ENCODE measurements at places on chromosomes 1 and 21.
A peak's percentile ranks its signal among the peaks of the same experiment; 100 is the strongest.

DNA sequence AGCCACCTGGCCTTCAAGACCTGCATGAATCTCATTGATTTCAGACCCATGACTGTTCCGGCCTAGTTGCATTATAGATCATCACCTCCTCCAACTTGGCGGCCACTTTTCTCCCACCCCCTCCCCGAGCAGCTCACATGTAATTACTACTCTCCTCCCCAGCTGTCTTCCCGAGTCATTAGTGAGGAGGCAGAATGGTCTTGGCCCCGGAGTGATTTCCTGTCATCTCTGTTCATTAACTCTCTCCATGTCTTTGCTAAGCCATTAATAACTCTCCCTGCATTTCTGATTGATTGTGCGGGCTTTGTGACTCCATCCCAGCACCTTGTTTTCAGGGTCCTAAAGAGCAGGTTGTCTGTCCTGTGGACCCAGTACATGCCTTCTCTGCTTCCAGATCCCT, 75.6 kb upstream of the CNTN2 start:
- H3K27ac ChIP-seq, result no peak overlapping the region
- no peaks in the 10 kb centered on the region for H3K4me1 ChIP-seq
- peaks cover 8% of the 10 kb centered on the region for H3K27me3 ChIP-seq
- DNase-seq, result no peak

- H3K4me3 ChIP-seq, result no peak overlapping the region
- H3K4me1 ChIP-seq, result peaks cover 6% of the 10 kb centered on the region
- no peaks in the 10 kb centered on the region for H3K27me3 ChIP-seq
- peak; percentile 66 for DNase-seq
Measured at GRCh38 chr1:9010781-9011323, 15.4 kb downstream of the SLC2A7 start.

- H3K27ac ChIP-seq, result no peak overlapping the region
- no peaks in the 10 kb centered on the region for H3K36me3 ChIP-seq
- no peak for DNase-seq
- no peak overlapping the region for H3K4me3 ChIP-seq
Measured at GRCh38 chr21:39489380-39489924, 37.7 kb downstream of the SH3BGR start.

DNA sequence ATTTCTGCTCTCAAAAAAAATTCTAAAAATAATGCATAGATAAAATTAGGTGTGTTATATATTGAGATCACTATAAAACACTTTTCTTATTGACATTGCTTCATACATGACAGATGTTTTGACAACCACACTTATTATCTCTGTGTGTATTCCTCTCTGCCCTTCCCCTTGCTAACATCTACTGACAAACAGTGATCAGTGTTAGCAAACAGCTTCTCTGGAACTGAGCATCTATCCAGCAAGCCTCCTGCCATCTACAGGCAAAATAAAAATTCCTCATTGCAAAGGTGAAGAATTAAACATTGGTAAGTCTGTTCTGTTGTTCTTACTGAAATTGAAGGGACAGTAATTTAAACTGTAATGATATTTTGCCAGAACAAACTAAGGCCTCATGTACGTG, 2153.9 kb downstream of the NCAM2 start:
- DNase-seq, result no peak
- H3K4me1 ChIP-seq, result no peaks in the 10 kb centered on the region
- H3K36me3 ChIP-seq, result no peaks in the 10 kb centered on the region
- no peaks in the 10 kb centered on the region for H3K27me3 ChIP-seq
- H3K27ac ChIP-seq, result no peak overlapping the region

GRCh38 chr1:154664331-154665002, 56.5 kb upstream of the ADAR start:
- no peak overlapping the region for H3K4me3 ChIP-seq
- no peaks in the 10 kb centered on the region for H3K4me1 ChIP-seq
- no peak overlapping the region for H3K27ac ChIP-seq
- no peaks in the 10 kb centered on the region for H3K36me3 ChIP-seq

DNA sequence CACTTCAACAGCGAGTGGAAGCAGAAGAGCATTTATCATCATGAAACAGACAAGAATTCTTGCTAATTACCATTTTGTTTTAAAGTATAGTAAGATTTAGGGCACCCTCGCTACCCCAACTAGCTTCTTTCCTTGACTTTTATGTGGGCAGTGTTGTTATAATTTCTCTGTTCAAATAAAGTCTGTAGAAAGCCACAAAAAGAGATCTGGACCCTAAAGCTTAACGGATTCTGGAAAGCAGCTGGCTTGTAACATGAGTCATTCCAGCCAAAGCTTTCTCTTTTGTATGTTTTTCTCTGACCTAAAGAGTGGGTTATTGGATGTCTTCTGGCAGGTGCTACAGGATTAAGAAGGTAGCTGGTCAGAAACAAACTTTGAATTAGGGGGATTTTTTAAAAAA, 37.4 kb downstream of the RUNX1 start:
- no peaks in the 10 kb centered on the region for H3K4me1 ChIP-seq
- H3K27ac ChIP-seq, result no peak overlapping the region

- peak within 1 kb of the TSS; percentile 51 for H3K4me3 ChIP-seq
- H3K27ac ChIP-seq, result peak within 1 kb of the TSS; percentile 88
- H3K4me1 ChIP-seq, result peaks cover 52% of the 10 kb centered on the region
- no peaks in the 10 kb centered on the region for H3K27me3 ChIP-seq
Measured at GRCh38 chr1:228149406-228150119, at the start of gene GJC2. GJC2 (plus strand) TSS chr1:228149930; CDS start chr1:228157759, 7,829 bp downstream.

DNA sequence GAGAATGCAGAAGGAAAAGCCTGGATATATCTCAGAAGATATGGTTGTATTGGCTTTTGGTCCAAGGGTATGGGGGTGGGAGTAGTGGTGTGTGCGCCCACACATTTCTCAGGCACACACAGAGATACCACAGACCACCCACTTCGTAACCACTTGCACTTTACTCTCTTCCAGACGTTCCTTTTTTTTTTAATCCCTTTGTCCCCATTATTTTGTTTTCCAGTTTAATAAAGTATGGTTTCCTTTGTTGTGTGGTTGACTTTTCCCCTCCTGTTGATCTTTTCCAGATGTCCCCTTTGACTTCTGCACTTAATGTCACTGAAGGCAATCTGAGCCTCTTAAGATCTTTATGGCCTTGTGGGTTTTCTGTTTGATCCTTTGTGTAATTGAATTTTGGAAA, 10.5 kb upstream of the TARS2 start:
- H3K27ac ChIP-seq, result no peak overlapping the region
- H3K27me3 ChIP-seq, result no peaks in the 10 kb centered on the region
- H3K4me3 ChIP-seq, result no peak overlapping the region
- peaks cover 15% of the 10 kb centered on the region for H3K36me3 ChIP-seq

- H3K4me1 ChIP-seq, result peaks cover 10% of the 10 kb centered on the region
- no peaks in the 10 kb centered on the region for H3K27me3 ChIP-seq
Measured at GRCh38 chr1:173823781-173824314, 625 bp upstream of the DARS2 start.

DNA sequence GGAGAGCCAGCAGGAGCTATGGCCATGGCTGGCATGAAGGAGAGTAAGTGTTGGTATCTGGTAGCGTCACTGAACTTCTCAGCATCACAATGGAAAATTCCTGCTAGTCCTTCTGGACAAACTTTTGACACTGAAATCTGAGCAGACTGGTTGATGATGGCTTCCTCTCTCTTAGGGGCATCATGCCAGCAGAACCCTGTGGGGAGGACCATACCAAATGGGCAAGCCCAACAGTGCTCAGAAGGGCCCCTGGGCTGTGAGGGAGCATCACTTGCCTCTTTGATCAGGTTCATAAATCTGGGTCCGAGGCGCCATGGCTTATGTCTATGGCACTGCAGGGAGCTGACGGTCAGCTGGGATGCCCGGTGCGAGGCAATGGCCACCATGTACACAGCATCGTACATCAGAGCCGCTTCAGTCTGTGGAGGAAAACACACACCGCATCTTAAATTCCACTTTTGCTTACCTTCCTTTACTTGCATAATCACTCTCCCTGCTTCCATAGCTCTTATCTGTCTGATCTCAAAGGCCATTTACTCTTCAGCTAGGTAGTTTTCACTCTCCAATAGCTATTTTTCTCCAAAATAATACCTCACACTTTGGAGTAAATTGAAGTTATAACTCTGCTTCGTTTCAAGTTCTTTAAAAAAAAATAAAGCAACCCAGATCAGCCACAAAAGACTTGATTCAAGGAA, 297.1 kb downstream of the GRIK1 start:
- no peaks in the 10 kb centered on the region for H3K36me3 ChIP-seq
- no peaks in the 10 kb centered on the region for H3K4me1 ChIP-seq
- no peak overlapping the region for H3K4me3 ChIP-seq
- DNase-seq, result no peak

DNA sequence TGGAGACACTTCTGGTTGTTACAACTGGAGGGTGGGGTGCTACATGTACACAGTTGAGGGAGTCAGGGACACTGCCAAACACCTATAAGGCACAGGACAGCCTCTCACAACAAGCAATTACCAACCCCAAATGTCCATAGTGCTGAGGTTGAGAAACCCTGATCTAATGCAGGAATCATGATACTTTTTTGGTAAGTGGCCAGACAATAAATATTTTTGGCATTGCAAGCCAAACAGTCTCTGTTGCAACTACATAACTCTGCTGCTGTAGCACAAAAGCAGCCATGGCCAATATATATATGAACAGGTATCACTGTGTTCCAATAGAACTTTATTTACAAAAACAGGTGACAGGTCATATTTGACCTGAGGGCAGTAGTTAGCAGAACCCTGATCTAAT, 177.5 kb downstream of the ASTN1 start:
- H3K36me3 ChIP-seq, result no peaks in the 10 kb centered on the region
- H3K27ac ChIP-seq, result no peak overlapping the region
- no peak overlapping the region for H3K4me3 ChIP-seq
- H3K27me3 ChIP-seq, result no peaks in the 10 kb centered on the region

DNA sequence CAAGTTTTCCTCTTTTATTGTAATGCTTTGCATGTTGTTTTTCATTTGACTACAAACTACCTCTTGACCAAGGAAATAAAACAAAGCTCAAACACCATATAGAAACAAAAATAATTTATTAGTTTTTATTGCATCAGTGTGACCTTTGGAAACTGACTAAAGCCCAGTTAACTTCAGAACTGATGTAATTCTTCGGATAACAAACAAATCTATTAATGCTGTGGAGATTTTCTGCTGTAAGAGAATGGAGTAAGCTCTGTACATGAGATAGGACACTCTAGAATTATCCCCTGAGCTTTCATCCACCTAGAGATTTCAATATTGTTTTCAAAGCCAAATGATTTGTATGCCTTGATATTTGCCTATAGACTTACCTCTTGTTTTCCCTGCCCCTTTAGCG, 154.0 kb upstream of the KCNK2 start:
- H3K4me1 ChIP-seq, result no peaks in the 10 kb centered on the region
- no peak for DNase-seq
- no peaks in the 10 kb centered on the region for H3K27me3 ChIP-seq
- H3K27ac ChIP-seq, result no peak overlapping the region
- H3K36me3 ChIP-seq, result no peaks in the 10 kb centered on the region
- H3K4me3 ChIP-seq, result no peak overlapping the region

GRCh38 chr1:226865590-226865989, 4.8 kb upstream of the PSEN2 start:
- no peak for DNase-seq
- no peak overlapping the region for H3K4me3 ChIP-seq
- H3K27ac ChIP-seq, result no peak overlapping the region
- no peaks in the 10 kb centered on the region for H3K36me3 ChIP-seq

DNA sequence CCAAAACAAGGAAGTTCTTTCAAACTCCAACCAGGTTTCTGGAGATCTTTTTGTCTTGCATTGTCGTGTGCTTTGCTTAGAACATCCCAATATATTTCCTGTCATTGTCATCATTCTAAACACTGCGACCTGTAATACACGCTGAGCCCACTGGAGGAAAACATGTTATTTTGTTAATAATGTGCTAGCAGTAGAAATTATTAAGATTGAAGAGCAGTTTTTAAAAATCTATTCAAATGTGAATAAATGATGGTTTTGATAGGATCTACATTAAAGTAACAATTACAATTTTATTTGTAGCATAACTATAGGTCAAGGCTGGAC, 268.5 kb downstream of the PTPRC start:
- DNase-seq, result no peak
- no peak overlapping the region for H3K4me3 ChIP-seq
- peaks cover under 1% of the 10 kb centered on the region for H3K4me1 ChIP-seq
- H3K36me3 ChIP-seq, result no peaks in the 10 kb centered on the region
- no peak overlapping the region for H3K27ac ChIP-seq
- no peaks in the 10 kb centered on the region for H3K27me3 ChIP-seq

DNA sequence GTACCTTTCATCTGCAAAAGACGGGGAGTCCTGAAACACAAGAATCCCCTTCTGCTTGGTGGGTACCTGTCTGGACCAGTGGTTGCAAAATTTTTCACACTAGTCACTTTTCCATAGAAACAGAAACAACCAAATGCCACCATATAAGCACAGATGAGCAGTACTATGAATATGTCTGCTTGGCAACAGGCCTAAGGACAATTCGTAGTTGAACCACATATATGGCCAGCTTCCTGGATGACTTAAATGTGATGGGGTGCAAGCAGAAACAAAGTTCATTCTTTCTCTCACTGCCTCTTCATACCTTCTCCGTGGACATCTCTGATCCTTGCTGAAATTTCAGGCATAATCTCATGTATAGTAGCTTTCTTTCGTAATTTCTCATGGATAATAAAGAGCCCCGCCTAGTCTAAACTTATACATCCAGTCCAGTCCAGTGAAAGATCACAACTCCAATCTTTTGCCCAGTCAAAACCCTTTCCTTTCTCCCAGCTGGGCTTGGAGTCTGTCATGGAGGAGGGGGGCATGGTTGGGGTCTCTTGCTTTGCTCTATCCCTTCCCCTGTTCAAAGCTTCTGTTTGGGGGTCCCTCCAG, 7.0 kb downstream of the FCAMR start:
- H3K4me3 ChIP-seq, result no peak overlapping the region
- DNase-seq, result no peak
- H3K4me1 ChIP-seq, result peaks cover 14% of the 10 kb centered on the region
- no peak overlapping the region for H3K27ac ChIP-seq
